ENCODE measurements at places on chromosomes 3 and 15.

GRCh38 chr3:297585-297984, 101.0 kb downstream of the CHL1 start:
- no peak for DNase-seq
- no peak overlapping the region for H3K27ac ChIP-seq
- H3K4me1 ChIP-seq = no peaks in the 10 kb centered on the region
- H3K27me3 ChIP-seq = no peaks in the 10 kb centered on the region

DNA sequence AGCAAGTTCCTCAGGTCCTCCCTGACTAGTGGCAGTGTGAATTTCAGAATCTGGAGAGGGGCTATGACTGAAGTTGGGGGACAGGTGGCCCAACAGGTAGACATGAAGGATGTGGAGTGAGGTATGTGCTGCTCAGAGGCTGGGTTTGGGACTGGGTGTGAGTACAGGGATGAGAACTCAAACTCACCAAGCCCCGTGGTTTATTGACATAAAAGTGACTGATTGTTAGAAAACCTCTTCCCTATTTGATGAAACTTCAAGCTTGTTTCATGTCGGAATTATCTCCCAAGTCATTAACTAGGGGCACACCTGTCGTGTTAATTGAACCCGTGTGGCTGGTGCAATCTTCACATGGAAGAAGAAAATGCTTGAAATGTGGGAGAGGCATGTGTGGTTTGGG, 27.1 kb downstream of the FGD5 start:
- no peak for DNase-seq
- H3K36me3 ChIP-seq = no peaks in the 10 kb centered on the region
- no peaks in the 10 kb centered on the region for H3K27me3 ChIP-seq

- no peak overlapping the region for H3K4me3 ChIP-seq
- H3K36me3 ChIP-seq = no peaks in the 10 kb centered on the region
- no peaks in the 10 kb centered on the region for H3K4me1 ChIP-seq
- no peak overlapping the region for H3K27ac ChIP-seq
- DNase-seq = no peak
Observed at GRCh38 chr3:56137415-56137814, 330.9 kb downstream of the ERC2 start.

- H3K27me3 ChIP-seq = no peaks in the 10 kb centered on the region
- no peaks in the 10 kb centered on the region for H3K4me1 ChIP-seq
- H3K27ac ChIP-seq = peak overlapping the region; percentile 3
Observed at GRCh38 chr3:192958219-192958872, 40.7 kb upstream of the MB21D2 start.

DNA sequence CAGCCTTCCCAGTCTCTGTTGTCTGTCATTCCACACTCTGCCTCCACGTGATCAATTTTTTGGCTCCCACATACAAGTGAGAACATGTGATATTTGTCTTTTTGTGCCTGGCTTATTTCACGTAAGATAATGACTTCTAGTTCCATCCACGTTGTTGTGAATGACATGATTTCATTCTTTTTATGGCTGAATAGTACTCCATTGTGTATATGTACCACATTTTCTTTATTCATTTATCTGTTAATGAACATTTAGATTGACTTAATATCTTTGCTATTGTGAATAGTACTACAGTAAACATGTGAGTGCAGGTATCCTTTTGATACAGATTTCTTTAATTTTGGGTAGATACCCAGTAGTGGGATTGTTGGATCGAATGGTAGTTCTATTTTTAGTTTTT, 31.4 kb downstream of the ASB14 start:
- H3K4me1 ChIP-seq = no peaks in the 10 kb centered on the region
- peaks cover 89% of the 10 kb centered on the region for H3K36me3 ChIP-seq
- no peaks in the 10 kb centered on the region for H3K27me3 ChIP-seq
- H3K4me3 ChIP-seq = no peak overlapping the region
- no peak overlapping the region for H3K27ac ChIP-seq
- DNase-seq = no peak

DNA sequence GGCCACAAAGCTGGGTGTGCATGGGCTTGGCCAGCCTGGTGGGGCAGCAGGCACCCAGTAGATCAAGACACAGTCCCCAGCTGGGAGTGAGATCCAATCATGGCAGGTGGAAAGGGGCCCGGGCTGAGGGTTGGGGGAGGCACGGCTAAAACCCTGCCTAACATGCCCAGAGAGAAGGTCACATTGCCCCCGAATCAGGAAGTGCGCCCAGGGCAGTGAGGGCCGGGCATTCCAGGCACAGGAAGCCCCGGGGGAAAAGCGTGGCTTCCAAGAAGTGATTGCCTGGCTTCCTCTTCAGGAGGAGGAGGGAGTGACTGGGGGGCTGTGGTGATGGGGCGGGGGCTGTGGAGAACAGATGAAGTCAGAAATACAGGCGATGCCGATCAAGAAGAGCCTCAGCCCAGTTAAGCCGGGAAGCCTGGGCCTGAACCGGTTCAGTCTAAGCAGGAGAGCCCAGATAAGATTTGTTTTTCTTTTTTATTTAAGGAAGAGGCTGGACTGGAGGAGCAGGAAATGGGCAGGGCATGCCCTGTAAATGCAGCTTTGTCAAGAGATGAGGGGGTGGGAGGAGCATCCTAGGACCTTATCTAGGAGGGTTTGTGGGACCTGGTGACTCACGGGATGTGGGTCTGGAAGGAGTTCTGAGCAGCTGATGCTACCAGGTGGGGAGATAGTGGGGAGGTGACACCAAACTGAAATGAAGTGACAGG, 83.9 kb downstream of the CHSY1 start:
- peak overlapping the region; percentile 94 for H3K27ac ChIP-seq
- H3K4me3 ChIP-seq = no peak overlapping the region
- peak; percentile 88 for DNase-seq
- H3K4me1 ChIP-seq = peaks cover 48% of the 10 kb centered on the region
- no peaks in the 10 kb centered on the region for H3K27me3 ChIP-seq

- H3K27me3 ChIP-seq = no peaks in the 10 kb centered on the region
- no peak overlapping the region for H3K4me3 ChIP-seq
- no peak overlapping the region for H3K27ac ChIP-seq
- H3K4me1 ChIP-seq = no peaks in the 10 kb centered on the region
Observed at GRCh38 chr3:183541235-183541655, 14.3 kb downstream of the KLHL6 start.

- no peaks in the 10 kb centered on the region for H3K36me3 ChIP-seq
- no peaks in the 10 kb centered on the region for H3K27me3 ChIP-seq
- no peak for DNase-seq
- H3K4me1 ChIP-seq = no peaks in the 10 kb centered on the region
- no peak overlapping the region for H3K4me3 ChIP-seq
Observed at GRCh38 chr3:144708437-144708836, 736.8 kb downstream of the DIPK2A start.

DNA sequence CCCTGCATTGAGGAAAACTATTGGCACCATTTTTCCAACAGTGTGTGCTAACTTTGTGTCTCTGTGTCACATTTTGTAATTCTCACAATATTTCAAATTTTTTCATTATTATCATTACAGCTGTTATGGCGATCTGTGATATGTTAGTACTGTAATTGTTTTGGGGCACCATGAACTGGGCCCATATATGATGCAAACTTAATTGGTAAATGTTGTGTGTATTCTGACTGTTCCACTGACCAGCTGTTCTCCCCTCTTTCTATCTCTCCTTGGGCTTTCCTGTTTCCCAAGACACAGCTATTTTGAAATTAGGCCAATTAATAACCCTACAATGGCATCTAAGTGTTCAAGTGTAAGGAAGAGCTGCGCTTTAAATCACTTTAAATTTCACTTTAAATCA, 2.2 kb upstream of the CYP8B1 start:
- no peak for DNase-seq
- no peaks in the 10 kb centered on the region for H3K27me3 ChIP-seq
- no peak overlapping the region for H3K4me3 ChIP-seq
- H3K27ac ChIP-seq = no peak overlapping the region

DNA sequence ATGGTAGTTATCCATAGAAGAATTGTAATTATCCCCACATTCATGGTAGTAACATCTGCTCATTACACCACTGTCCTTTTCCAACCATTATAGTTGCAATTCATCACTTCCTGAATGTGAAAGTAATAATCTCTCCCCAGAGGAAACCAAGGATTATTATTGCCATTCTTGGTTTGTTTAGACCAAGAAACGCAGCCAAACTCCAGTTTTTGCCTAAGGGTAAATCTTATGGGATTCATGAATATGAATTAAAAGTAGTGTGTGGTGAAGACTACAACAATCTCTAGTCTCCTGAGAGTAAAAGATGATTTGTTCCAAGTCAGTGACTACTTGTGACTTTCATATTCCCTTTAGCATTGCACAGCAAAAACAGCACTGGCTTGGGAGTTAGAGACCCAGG, 45.7 kb upstream of the ABI3BP start:
- H3K27me3 ChIP-seq = no peaks in the 10 kb centered on the region
- DNase-seq = no peak
- H3K27ac ChIP-seq = no peak overlapping the region
- peaks cover 10% of the 10 kb centered on the region for H3K4me1 ChIP-seq
- no peaks in the 10 kb centered on the region for H3K36me3 ChIP-seq

DNA sequence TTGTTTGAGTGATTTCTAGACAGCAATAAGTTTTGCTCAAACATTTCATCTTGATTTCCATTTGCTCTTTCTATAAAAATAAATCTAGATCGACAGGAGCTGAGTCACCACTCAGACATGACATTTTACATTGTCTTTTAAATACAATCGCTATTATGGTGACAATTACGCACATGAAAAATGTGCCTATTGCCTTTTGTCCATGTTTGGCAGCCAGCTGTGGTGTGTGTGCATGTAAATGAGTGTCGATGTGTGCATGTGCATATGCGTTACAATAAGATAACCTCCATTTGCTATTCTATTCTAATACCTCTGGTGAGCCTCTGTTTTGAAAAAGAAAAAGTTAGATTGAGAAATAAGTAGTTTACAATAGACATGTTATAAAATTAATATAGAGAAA, 89.7 kb upstream of the GRM7 start:
- H3K27me3 ChIP-seq = no peaks in the 10 kb centered on the region
- H3K27ac ChIP-seq = no peak overlapping the region

- no peak for DNase-seq
- H3K27me3 ChIP-seq = peaks cover 5% of the 10 kb centered on the region
- no peaks in the 10 kb centered on the region for H3K36me3 ChIP-seq
- H3K27ac ChIP-seq = no peak overlapping the region
Observed at GRCh38 chr3:353191-353739, 156.7 kb downstream of the CHL1 start.

DNA sequence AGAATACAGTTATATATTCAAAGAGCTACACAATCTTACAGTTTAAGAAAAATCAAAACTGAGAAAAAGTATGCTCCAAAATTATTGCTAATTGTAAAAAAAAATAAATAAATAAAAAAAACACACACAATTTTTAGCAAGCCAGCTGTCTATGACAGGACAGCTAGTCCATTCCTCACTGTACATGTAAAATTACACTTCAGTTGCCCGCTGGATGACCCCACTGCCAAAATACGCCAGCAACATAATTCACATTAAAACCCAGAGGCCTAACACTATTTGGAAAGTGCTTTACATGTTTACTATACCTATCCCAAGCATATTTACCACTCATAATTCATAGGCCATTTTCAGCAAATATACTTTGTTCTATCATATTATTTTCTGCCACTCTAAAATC, 5.8 kb downstream of the MYO9A start:
- no peaks in the 10 kb centered on the region for H3K27me3 ChIP-seq
- no peak overlapping the region for H3K4me3 ChIP-seq
- no peaks in the 10 kb centered on the region for H3K4me1 ChIP-seq
- no peaks in the 10 kb centered on the region for H3K36me3 ChIP-seq

DNA sequence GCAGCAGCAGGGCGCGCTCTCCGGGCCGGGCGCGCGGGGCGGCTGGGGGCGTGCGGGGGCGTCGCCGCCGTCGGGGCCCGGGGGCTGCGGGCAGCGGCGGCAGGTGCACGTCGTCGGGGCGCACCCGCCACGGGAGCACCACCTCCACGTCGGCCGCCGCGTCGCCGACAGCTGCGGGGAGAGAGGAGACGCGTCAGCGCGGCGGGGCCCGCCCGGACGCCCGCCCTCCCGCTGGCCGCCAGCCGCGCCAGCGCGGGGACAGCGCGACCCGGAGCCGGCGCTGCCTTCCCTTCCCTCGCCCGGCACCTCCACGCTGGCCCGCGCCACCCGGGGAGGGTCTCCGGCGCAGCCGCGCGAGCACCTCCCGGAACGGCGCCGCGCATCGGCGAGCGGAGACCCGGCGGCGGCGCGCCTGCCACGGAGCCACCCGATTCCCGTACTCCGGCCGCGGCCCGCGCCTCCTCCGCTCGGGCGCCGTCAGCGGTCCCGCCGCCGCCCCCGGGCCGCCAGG, 481 bp downstream of the ADAMTS17 start:
- DNase-seq = no peak
- no peaks in the 10 kb centered on the region for H3K36me3 ChIP-seq

- no peak for DNase-seq
- H3K4me1 ChIP-seq = peaks cover 5% of the 10 kb centered on the region
- H3K27ac ChIP-seq = no peak overlapping the region
- H3K4me3 ChIP-seq = no peak overlapping the region
- H3K36me3 ChIP-seq = no peaks in the 10 kb centered on the region
- H3K27me3 ChIP-seq = peaks cover 20% of the 10 kb centered on the region
Observed at GRCh38 chr15:69789648-69790393, 307.9 kb downstream of the TLE3 start.

DNA sequence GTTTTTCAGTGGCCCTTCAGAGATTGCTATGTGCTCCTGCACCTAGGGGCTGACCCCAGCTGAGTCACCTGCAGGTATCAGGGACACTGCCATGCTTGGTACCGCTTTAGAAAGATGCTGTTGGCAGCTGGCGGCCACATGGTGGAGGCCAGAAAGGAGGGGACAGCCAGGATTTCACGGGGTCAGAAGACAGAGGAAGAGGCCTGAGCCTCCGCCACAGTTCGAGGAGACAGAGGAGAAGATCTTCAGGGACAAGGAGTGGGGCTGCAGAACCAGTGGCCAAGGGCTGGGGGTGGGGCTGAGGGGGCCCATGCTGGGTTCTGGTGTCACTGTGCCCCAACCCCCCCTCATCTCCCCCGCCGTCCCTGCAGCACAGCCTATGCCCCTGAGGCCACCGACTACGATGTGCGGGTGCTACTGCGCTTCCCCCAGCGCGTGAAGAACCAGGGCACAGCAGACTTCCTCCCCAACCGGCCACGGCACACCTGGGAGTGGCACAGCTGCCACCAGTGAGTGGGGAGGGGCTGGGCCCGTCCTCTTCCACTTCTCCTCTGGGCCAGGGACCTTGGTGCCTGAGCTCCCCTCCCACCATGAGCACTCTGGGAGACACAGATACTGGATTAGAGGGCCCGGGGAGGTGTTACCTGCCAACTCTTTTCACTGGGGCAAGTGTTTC, 19.9 kb downstream of the LOXL1 start:
- no peak overlapping the region for H3K27ac ChIP-seq
- no peak overlapping the region for H3K4me3 ChIP-seq
- peaks cover 10% of the 10 kb centered on the region for H3K36me3 ChIP-seq
- H3K4me1 ChIP-seq = peaks cover 31% of the 10 kb centered on the region
- DNase-seq = peak; percentile 24

- DNase-seq = no peak
- H3K36me3 ChIP-seq = no peaks in the 10 kb centered on the region
- H3K4me1 ChIP-seq = no peaks in the 10 kb centered on the region
- H3K27ac ChIP-seq = no peak overlapping the region
Observed at GRCh38 chr3:72261566-72262564, 476.9 kb upstream of the PROK2 start.

GRCh38 chr3:192931825-192932224, 14.2 kb upstream of the MB21D2 start:
- H3K36me3 ChIP-seq = no peaks in the 10 kb centered on the region
- no peak overlapping the region for H3K4me3 ChIP-seq
